SJSA1 (cell line): ENCODE measurements at places on chromosomes 1 and 21.

DNA sequence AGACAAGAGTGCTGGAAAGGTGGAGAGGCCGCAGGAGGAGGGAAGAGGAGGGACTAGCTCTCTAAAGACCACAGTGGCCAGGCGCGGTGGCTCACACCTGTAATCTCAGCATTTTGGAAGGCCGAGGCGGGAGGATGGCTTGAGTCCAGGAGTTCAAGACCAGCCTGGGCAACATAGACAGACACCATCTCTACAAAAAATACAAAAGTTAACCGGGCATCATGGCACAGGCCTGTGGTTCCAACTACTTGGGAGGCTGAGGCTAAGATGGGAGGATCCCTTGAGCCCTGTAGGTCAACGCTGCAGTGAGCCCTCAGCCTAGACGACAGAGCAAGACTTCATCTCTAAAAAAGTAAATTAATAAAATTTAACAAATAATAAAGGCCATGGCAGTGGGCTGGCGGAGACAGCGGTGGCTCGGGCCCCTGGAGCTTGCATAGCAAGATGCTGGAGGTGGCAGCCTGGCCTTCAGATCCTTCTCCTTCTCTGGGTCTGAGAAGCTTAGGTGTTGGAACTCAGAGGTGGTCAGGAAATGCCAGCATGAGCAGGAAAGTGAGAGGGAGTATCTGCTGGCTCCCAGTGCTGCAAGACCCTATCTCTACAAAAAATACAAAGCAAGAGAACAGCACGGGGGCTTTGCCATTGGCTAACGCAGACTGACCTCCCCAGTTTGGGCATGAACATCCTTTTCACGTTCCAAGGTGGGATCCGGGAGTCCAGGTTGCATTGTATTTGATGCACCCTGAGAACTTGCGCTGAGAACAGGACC is 10.7 kb downstream of the WNT3A start:
- no peak for DNase-seq

- DNase-seq: no peak
Measured at GRCh38 chr1:202959276-202959620, 1.1 kb upstream of the ADIPOR1 start.

DNA sequence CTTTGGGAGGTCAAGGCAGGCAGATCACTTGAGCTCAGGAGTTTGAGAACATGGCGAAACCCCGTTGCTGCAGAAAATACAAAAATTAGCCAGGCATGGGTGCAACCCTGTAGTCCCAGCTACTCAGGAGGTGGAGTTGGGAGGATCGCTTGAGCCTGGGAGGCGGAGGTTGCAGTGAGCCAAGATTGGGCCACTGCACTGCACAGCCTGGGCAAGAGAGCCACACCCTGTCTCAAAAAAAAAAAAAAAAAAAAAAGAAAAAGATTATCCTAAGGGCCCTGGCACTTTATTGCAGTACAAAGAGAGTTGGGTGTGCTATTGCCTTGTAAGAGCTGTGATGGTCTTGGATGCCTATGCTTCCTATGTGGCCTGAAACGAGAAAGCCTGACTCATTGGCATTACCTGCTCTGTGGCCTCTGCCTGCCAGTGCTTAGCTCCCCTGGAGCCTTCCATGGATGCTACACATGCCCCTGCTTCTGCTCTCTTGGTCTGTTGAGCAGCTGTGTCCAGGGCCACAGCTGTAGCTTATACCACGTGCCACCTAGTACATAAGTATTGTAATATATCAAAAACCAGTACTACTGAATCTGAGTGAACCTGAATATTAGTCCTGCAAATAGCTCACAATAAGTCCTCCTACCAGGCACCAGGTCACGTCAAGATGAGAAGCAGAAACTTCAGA is 45.8 kb downstream of the DNAJC6 start:
- no peak for DNase-seq

DNA sequence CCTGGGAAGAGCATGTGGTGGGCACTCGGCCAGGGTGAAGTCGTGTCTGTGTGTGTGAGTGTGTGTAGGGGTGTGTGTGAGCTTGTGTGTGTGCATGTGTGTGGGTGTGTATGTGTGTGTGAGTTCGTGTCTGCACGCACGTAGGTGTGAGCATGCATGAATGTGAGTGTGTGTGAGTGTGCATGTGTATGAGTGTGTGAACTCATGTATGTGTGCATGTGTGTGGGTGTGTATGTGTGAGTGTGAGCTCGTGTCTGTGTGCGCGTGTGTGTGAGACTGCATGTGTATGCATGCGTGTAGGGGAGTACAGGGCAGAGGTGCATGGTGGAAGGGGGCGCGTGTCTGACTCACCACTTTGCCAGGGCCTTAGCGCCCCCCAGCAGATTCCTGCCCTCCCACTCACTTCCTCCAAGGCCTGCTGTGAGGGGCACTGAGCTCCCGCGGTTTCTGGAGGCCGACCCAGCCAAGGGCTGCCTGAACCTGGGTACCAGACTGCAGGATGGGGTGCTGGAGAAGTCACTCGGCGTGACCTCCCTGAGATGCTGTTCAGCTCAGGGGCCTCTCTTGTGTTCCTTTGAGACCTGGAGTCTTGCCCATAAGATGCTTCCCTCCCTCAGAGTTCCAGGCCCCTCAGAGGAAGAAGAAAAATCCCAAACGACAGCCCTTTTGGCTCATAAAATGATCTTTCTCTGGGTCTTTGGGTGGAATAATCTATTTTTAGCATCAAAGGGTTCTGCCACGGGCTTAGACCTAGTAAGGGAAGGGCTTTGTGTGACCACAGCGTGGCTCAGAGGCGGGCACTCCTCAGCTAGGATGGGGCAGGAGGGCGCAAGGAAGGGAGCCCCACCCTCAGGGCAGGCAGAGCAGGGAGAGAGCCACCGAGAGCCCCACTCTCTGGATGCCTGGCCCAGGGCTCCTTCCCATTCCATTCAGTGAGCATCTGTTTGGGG is 41.1 kb upstream of the RUNX3 start:
- no peak for DNase-seq

DNA sequence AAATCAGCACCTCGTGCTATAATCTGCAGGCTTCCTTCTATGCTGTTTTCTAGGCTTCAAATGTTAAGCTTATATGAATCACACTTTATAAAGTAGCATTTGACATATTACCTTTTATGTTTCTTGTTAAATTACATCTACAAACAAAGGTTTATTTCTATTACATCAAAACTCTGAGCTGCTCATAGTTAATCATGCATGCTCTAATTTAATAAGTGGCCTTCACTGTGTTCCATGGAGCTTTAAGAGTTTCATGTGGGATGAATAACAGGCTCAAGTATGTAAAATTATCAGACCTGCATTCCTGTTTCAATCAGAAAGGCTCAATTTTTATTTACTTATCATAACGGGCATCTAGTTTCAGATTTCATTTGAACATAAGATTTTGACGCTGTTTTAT is 13.0 kb downstream of the SLC19A2 start:
- DNase-seq: no peak

DNA sequence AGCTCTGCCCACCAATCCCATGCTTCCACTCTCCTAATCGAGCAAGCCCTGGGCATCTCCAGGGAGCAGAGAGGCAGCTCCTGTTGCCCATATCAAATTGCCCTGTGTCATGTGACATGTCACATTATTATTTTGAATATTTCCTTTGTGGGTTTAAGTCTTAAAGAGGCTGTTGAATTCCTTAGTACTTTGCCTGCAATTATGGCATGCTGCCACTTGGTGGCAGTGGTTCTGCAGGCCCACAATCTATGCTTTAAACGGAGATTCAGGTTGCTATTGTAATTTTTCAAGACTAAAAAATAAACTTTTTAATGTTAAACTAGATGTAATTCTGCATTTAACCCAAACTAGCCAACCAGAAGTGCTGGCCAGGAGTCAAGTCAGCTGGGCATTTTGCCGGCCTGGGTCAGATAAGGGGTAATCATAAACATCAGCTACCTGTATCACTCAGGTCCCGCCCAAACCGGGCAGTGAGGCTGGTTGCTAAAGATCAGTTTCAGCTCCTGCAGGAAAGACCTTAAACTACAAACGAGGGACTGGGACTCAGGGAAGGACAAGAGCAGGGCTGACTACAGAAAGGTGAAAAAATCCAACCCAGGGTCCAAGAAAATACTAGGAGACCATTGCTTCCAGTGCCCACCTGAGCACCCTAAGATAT is 37.3 kb upstream of the ARHGEF16 start:
- no peak for DNase-seq

DNA sequence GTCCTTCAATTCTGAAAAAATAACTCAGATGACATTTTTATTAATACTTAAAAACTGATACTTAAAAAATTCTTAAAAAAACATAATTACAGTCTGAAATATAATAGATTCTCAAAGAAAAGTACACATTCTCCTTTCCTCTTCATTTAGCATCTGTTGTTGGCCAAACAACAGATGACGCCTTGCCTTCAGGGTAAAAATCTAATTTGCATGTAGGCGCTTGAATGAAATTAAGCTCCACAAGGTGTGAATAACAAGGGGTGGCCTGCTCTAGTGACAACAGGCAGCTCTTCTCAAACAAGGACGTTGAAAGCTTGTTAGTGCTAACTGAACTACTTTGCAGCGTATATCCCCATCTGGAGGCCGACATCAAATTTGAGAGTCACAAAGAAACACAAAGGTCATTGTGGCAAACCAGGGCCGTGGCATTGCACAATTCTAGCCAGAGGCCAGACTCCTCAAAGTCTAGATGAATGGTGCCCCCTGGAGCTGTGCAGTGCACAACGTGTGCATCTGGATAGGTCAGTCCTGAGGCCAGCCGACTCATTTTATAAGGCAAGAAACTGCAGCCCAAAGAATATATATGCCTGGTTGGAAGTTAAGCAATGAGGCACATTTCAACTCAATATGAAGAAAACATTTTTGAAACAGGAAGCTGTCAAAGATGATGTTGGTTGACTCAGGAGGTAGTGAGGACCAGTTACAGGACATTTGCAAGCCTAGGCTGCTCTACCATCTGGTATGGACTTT is 459.2 kb upstream of the RUNX1 start:
- DNase-seq: peak; percentile 62

- DNase-seq: no peak
Measured at GRCh38 chr21:26080211-26080610, 90.4 kb downstream of the APP start.
